ENCODE measurements at places on chromosomes 7 and 10. TPM values are rescaled to one million over a fixed set of nuclear protein-coding genes. Genes with fewer than 3 reads are reported as not detected.

The TMEM178B gene
- total RNA-seq, result 0.07 TPM

The CTNNA3 gene
- total RNA-seq, result not detected

The BLNK gene
- 5.8 TPM for total RNA-seq

- peak; percentile 14 for DNase-seq
Measured at GRCh38 chr10:35375091-35375765, 38.9 kb downstream of the CCNY start.

DNA sequence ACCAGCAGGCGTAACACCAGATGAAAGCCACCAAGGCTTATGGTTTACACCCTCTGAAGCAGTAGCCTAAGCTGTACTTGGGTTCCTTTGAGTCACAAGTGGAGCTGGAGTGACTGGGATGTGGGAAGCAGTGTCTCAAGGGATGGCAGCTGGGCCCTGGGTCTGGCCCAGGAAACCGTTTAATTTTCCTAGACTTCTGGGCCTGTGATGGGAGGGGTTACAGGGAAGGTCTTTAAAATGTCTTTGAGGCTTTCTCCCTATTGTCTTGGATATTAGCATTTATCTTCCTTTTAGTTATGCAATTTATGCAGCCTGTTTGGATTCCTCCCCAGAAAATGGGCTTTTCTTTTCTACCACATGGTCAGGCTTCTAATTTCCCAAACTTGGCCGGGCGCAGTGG is 568.2 kb downstream of the ANKRD7 start:
- DNase-seq, result no peak

GRCh38 chr7:50197549-50197948 is 104.5 kb upstream of the ZPBP start:
- no peak for DNase-seq

DNA sequence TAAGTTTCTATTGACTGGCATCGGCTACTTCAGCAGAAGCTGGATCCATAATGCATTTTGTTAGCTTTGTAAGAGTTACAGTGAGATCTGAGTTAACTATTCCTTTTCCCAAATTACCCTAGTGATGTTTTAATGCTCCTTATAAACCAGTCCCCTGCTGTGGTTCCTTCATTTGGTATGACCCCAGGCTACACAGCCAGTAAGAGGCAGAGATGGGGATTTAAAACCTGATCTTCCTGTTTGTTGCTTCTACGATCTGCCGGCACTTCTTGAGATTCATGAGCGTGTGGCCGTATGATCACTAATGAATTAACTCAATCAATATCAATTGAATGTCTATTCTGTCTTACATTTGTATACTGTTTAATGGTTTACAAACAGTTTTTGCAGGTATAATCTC is 86.1 kb downstream of the CACNB2 start:
- no peak for DNase-seq

DNA sequence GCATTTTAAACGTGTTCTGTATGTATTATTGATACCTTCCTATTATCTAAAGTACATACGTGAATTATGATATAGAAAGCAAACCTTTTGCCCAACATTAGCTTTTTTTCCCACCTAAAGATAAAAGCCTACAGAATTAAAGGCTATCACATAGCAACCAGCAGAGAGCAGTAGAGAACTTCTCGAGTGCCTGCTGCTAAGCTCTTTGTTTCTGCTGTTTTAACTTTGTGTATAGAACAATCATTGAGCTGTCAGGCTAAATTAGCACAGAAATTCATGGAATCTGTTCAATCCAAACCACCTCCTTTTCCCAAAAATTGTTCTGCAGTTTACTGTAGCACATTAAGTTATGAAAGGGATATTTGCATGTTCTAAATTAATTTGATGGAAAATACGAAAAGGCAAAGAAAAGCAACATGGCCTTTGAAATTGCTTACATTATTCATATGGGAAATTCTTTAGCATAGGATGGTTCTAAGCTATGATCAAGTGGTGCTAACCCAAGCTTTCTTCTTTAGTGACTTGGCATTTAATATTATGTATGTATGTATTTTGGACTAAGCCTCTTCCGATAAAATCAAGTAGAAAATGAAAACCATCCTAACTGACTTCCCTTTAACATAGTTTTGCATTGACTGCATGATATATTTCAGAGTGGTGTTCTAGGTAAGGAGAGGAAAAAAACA is 1288.5 kb downstream of the GATA3 start:
- DNase-seq, result peak; percentile 6

DNA sequence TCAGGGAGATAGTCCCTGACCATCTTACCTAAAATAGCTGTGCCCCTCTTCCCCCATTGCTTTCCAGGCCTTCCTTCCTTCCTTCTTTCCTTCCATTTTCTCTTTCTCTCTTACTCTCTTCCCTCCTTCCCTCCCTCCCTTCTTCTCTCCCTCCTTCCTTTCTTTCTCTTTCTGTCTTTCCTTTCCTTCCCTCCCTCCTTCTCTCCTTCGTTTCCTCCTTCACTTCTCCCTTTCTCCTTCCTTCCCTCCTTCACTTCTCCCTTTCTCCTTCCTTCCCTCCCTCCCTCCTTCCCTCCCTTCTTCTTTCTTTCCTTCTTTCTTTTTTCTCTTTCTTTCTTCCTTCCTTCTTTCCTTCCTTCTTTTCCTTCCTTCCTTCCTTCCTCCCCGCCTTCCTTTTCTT is 24.6 kb upstream of the MKX start:
- no peak for DNase-seq

- DNase-seq, result peak; percentile 44
Measured at GRCh38 chr7:55073051-55073511, 54.3 kb downstream of the EGFR start.
